ENCODE measurements at places on chromosomes 1 and 21.

DNA sequence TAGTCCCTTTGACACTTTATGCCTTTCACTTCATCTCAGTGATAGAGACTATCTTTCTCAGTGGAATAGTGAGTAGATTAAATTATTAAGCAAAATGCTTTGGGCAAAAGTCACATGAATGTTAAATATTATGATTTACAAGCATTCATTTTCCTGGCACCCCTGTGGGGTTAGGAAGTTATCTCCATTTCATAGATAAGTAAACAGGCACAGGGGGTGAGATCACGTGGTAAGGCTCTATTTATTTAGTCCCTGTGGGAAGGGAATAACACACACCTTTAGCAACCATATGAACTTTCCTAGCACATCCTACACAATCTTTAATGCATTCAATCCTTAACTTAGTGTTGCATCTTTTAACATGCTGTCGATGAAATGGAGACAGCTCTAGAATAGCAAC, 12.3 kb downstream of the PSMB2 start:
- DNase-seq, result no peak

- no peak for DNase-seq
Measured at GRCh38 chr21:16837321-16837720, 675.5 kb upstream of the CXADR start.

GRCh38 chr1:205172729-205173366, 38.7 kb downstream of the DSTYK start:
- DNase-seq, result no peak

DNA sequence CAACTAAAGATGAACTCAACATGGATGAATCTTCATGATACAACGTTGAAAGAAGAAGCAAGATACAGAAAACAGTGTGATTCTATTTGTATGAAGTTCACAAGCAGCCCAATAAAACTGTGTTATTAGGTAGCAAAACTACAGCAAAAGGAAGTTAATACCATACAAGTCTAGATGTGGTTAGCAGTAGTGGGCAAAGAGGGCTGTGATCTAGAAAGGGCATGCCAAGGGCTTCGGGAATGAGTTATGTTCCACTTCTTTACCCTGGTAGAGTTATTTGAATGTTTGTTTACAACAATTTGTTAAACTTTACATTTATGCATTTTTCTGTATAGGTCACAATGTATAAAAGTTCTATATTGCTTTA, 9.2 kb downstream of the TNFRSF9 start:
- no peak for DNase-seq

DNA sequence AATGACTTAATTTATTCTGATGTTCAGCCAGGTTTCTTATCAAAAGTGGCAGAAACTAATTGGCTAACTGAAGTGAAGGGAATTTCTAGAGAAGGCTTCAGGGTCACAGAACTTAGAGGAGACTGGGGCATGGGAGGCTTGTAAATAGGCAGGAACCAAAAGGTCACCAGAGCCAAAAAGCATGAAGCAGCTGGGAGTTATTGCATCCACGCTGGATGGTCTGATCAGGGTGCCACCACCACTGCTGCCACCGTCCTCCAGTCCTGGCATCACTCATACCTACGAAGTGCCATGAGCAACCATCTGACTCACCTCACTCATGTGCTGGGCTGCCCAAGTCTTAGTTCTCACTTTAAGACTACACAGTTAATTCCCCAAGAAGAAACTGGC, 82.5 kb upstream of the DPH5 start:
- no peak for DNase-seq

GRCh38 chr1:69991644-69992043, 213.7 kb downstream of the LRRC40 start:
- no peak for DNase-seq

- no peak for DNase-seq
Measured at GRCh38 chr21:39208624-39209333, 25.5 kb upstream of the PSMG1 start.

DNA sequence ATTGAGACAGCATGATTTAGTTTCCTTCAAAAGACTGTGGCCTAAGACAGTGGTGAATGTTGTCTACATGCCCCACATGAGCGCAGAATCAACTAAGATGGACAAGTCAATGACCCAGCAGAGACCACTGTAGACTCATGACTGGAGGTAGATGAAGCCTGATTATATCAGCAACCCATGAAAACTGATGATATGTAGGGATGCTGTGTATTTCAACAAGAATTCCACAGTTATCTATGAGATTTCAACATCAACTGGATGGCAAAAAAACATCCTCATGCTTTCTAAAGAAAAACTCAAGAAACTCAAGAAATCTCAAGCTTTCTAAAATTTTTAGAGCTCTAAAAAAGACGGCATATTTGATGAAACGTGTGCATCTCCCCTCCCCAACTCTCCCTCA, 413.9 kb upstream of the LYPLAL1 start:
- DNase-seq, result no peak

GRCh38 chr1:240031414-240031813, 60.3 kb upstream of the FMN2 start:
- DNase-seq, result peak; percentile 14

- no peak for DNase-seq
Measured at GRCh38 chr1:53469373-53469772, 10.2 kb downstream of the DMRTB1 start.

DNA sequence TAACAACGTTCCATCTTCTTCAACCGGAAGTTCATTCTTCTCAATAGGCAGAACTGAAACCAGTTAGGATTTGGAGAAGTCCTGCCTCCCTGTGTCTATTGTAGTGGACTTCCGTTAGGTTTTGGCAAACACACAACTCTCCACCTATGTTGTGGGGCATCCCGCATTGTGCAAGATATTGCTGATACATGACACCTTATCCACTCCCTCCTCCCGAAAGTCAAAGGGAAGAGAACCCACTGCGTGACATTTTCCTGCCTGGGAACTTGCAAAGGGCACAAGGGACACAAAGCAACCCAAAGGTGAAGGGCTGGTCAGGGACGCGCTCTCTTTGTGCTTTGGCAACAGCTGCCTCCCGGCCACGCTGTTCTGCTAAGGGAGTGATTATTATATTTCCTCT, 164.8 kb downstream of the TPR start:
- no peak for DNase-seq

GRCh38 chr1:66339944-66340343, 194.0 kb upstream of the SGIP1 start:
- DNase-seq, result no peak

GRCh38 chr1:230303069-230303468, 123.1 kb downstream of the PGBD5 start:
- no peak for DNase-seq

- DNase-seq, result no peak
Measured at GRCh38 chr1:91746728-91747338, 139.1 kb downstream of the TGFBR3 start.

GRCh38 chr1:62433861-62434617, 2.8 kb upstream of the USP1 start:
- no peak for DNase-seq

- DNase-seq, result no peak
Measured at GRCh38 chr1:205449750-205450443, 5.9 kb downstream of the BLACAT1 start.

GRCh38 chr21:31921079-31921478, 48.3 kb downstream of the HUNK start:
- no peak for DNase-seq

- DNase-seq, result no peak
Measured at GRCh38 chr1:245325922-245326795, 171.4 kb downstream of the KIF26B start.

DNA sequence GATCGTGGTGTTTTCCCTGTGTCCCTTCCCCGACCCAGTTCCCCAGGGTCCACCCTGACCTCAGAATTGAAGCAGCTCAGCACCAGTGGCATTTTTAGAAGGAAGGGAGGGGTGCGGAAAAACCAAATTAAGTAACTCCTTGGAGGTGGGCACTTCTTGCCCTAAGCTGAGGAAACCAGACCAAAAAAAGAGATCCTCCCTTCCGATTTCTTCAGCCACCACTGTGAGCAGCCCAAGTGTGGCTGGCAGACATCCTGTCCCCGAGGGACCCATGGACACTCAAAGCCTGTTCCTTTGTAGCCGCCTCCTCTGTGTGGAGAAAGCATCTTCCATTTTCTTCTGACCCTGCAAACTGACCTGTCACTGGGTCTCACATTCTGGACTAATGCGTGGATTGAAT, 31.3 kb downstream of the KIRREL1 start:
- no peak for DNase-seq

GRCh38 chr21:31654340-31654739, 5.2 kb upstream of the SOD1 start:
- no peak for DNase-seq

- peak; percentile 55 for DNase-seq
Measured at GRCh38 chr1:217040711-217041455, 317.7 kb upstream of the ESRRG start.

- DNase-seq, result no peak
Measured at GRCh38 chr1:244304156-244304555, 147.6 kb downstream of the ADSS2 start.

GRCh38 chr1:93758842-93759515, 77.3 kb upstream of the BCAR3 start:
- peak; percentile 49 for DNase-seq

DNA sequence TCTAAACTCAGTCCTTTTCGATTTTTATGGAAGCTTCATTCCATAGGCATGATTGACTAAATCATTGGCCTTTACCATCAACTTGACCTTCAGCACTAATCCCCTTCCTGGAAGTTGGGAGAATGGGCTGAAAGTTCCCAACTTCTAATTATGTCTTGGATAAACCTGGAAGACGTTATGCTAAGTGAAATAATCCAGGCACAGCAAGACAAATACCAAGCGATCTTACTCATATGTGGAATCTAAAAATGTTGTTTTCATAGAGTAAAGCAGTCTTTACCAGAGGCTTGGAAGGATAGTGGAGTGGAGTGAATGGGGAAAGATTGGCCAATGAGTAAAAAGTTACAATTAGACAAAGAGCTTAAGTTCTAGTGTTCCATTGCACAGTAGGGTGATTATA, 1453.2 kb downstream of the PLA2G4A start:
- DNase-seq, result no peak

- no peak for DNase-seq
Measured at GRCh38 chr1:31792116-31792515, 23.7 kb downstream of the SPOCD1 start.

DNA sequence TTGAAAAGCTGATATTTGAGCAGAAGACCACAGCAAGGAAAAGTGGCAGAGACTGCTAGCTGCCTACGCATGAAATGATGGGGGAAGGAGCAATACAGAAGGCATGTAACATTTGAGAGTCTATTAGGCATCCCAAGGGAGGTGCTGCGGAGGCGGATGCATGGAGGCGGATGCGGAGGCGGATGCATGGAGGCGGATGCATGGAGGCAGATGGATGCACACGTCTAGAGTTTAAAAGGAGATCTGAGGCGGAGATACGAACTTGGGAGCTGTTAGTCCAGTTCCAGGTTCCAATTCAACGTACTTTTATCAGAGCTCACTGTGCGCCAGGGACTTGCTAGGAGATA, 744 bp upstream of the DDX20 start:
- peak; percentile 86 for DNase-seq

GRCh38 chr1:200992382-200993048, 31.0 kb downstream of the KIF21B start:
- DNase-seq, result no peak
